ENCODE measurements at places on chromosomes 6 and 20.

- no peak for DNase-seq
Measured at GRCh38 chr20:3250091-3250504, 11.1 kb upstream of the SLC4A11 start.

DNA sequence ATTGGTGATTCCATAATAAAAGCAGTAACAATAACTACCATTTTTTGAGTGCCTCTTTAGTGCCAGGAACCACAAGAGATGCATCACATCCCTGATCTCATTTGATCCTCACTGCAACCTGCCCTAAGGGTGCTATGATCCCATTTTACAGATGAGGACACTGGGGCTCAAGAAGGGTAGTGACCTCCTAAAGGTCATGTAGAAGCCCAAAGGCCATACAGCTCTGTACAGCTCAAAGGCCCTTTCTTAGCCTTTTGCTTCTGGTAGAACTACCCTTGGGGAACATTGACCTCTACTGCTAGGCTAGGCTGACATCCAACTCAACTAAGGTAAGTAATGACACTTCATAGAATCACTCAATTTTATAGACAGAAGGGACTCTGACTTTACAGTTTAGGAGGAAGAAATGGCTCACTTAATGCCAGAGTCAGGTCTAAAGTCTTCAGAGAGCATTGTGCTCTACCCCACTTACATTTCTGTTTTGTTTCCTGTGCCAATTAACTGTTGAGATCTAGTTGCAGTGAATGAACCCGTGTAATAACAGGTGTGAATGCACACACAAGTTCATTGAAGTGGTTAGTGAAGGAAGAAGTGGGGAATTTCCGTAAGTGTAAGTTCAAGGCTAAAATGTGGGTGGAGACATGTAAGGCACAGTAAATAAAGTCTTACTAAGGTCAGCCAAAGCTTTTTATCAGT, 10.7 kb downstream of the SLC9A8 start:
- DNase-seq = no peak

GRCh38 chr20:6644813-6645628, 122.5 kb upstream of the BMP2 start:
- DNase-seq = no peak

DNA sequence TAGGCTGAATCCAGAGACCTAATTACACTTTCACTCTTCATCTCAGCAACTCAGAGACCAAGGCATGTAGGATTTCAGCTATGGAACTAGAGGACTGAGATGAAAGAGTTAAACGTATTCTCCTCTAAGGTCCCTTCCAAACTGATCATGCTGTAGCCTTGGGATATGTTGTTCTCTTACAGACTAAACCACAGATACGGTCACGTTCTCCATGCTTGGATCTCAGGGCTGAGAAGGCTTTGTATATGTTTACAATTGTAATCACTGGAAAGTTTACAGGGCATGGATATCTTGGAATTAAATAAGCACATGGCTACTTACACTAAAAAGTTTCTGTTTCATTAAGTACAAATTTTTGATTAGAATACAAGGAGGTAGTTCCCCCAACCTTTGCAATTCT, 50.1 kb downstream of the PKIB start:
- DNase-seq = no peak

GRCh38 chr6:37922563-37922962, 103.0 kb downstream of the ZFAND3 start:
- DNase-seq = no peak

- no peak for DNase-seq
Measured at GRCh38 chr6:11290027-11290426, 57.6 kb upstream of the NEDD9 start.

- DNase-seq = no peak
Measured at GRCh38 chr6:7078856-7079255, 28.9 kb upstream of the RREB1 start.

DNA sequence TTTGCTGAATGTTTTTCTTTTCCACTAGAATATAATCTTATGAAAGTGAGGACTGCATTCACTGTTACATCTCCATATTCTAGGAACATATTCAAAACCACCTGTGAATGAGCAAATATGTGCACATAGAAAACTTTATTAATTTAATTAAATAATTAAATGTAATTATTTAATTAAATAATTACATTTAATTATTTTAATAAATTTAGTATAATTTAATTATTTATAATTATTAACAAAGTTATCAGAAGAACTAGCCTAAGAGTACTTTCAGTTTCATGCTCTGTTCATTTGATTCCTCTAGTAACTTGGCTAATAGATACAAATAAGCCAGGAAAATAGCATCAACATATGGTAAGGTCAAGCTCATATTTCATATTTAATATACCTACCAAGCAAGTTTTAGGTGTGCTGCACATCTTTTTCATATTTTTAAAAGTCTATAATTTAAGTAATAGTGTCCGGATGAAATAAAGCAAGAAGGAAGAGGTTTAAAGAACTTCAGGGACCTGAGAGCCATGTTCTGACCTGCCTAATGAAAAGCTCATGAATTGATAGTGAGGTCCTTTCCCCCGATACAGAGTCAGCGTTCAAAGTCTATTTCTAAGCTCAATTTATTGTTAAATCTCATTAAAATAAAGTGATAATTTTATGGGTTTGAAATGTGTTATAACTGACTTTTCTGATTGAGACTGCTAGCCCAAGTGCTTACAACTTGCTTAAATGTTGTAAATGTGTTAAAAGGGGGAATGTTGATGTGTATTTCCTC, 361.4 kb upstream of the FLRT3 start:
- no peak for DNase-seq

DNA sequence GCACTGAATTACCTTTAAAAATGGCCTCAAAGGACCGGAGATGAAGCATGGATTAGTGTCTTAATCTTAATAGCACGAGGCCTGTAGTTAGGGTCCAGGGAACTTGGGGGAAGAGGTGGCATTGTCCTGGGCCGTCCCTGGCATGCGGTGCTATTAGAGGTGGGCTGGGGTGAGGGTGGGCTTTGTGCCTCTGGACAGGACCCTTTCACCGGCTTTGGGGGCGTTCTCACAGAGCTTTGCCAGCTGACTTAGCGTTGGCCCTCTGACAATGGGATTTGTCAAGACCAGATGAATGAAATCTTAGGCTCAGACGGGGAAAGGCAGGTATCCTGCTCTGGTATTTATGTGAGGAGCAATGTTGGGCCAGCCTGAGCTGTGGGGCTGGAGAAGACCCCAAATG, 59.6 kb downstream of the ERMARD start:
- no peak for DNase-seq

DNA sequence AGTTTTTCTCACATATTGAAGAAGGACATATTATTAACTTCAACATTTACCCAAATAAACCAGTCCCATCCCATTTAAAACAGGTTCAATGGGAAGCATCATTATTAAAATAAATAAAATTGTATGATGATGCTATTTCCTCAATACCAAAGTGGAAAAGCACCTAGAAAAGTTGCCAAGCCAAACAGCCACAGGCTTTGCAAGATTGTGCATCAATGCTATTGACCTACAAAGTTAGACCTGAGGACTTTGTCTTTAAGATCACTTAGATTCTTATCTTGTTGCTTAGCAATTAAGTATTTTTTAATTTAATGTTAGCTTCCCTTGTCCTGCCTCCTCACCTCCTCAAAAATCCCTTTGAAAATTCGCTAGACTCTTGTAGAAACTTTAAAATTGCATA, 132.1 kb downstream of the SAMD5 start:
- no peak for DNase-seq

- no peak for DNase-seq
Measured at GRCh38 chr6:34102696-34103095, 43.2 kb downstream of the GRM4 start.

GRCh38 chr6:169785566-169785965, 34.1 kb downstream of the ERMARD start:
- no peak for DNase-seq

GRCh38 chr6:168052291-168052891, 26.6 kb downstream of the FRMD1 start:
- DNase-seq = no peak

DNA sequence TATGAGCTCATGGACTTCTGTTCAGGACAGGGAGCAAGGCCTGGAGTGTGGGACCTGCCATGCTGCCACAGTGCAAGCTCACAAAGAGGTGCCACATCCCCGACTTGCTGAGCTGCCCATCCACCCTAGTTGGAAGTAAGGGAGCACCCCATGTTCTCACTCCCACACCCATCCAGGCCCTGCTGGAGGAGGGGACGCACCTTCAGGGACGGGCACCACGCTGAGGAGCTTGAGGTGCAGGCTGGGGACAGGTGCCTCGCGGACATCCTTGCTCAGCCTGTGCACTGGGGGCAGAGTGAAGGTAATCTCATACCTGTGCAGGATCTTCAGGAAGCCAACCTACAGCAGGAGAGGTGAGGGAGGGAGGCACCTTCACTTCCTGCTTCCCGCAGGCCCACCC, 12.3 kb downstream of the ADISSP start:
- DNase-seq = no peak

- DNase-seq = no peak
Measured at GRCh38 chr6:116685437-116685993, 4.5 kb downstream of the KPNA5 start.

DNA sequence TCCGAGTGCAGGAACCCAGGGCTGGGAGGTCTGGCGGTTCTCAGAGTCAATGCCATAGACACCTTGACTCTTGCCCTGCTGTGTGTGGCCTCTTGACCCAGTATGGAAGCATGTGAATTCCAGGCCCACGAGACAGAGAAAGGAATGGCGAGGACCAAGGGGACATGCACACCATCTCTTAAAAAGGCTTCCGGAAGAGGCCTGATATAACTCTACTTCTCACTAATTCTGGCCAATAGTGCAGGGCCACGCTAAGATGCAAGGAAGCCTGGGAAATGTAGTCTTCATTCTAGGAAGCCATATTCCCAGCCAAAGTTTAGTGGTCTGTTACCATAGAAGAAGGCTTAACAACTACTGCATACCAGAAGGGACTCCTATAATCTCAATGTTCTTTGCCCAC, 177.0 kb upstream of the KCNG1 start:
- no peak for DNase-seq

DNA sequence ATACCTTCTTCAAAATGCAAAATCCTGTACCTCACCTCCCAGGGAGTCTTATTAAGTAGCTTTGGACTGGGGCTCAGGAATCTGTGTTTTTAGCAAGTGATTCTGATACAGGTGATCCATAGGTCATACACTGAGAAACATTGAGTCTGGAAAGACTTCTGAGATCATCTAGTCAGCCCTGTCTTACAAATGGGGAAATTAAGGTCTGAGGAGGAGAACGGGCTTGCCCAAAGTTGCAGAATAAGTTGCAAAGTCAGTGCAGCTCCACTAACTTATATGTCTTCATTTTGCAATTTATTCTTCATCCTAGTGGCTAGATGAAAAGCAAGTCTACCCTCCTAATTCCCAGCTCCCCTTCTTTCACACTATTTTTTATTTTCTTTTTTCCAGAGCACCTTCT, 28.9 kb downstream of the KCNS1 start:
- no peak for DNase-seq

DNA sequence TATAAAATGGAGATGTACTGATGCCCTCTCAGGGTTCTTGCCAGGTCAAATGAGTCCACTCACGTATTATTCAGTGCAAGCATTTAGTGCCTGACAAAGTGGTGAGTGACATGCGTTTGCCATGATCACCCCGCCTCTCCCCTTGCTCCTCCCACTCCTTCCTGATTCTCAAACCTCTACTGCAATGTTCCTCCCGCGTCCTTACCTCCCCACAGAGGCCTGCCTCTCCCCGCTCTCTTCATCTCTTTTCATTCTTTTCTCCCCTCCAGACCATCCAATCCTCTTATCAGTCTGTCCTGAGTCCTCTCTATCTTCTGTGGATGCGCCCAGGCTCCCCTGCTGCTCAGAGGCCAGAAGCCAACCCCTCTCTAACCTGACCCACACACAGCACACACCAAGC, 40.7 kb downstream of the KCNK5 start:
- no peak for DNase-seq

DNA sequence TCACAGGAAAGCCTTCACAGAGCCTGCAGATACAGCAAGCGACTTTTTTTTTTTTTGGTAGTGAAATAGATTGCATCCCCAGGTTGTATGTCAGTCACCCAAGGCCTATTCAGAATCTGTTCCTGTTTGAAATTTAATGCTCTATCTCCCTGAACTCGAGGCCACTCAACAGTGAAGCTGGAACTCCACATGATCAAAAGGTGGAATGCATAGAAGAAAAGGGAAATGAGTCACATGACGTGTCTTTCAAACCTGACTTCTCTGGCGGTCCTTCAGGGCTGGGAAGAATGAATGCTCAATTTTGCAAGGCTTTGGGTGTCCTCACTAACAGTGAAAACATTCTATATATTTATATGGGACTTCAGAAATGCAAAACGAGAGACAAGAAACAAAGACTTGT, 88.4 kb upstream of the B3GAT2 start:
- DNase-seq = no peak

DNA sequence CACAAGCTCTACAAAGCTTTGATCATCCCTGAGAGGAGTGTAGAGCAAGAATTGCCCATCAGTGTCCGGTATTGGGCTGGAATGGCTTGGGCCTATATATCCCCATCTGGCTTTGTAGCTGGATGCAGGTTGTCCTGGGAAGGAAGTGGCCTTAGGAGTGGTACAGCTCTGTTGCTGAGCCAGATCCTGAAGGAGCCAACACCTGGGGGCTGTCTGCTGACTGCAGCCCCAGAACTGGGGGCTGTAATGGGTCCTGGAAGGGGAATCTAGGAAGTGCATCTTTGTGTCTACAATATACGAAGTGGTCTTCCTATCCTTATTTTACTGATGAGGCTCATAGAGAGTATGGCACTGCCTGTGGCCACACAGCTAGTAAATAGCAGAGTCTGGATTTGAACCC, 145.9 kb downstream of the CDC5L start:
- DNase-seq = no peak

- DNase-seq = no peak
Measured at GRCh38 chr20:56222201-56222600, 26.3 kb upstream of the MC3R start.

GRCh38 chr6:106757267-106757666, 127.9 kb downstream of the QRSL1 start:
- DNase-seq = no peak

GRCh38 chr6:135577059-135577538, 79.6 kb upstream of the AHI1 start:
- peak; percentile 54 for DNase-seq

DNA sequence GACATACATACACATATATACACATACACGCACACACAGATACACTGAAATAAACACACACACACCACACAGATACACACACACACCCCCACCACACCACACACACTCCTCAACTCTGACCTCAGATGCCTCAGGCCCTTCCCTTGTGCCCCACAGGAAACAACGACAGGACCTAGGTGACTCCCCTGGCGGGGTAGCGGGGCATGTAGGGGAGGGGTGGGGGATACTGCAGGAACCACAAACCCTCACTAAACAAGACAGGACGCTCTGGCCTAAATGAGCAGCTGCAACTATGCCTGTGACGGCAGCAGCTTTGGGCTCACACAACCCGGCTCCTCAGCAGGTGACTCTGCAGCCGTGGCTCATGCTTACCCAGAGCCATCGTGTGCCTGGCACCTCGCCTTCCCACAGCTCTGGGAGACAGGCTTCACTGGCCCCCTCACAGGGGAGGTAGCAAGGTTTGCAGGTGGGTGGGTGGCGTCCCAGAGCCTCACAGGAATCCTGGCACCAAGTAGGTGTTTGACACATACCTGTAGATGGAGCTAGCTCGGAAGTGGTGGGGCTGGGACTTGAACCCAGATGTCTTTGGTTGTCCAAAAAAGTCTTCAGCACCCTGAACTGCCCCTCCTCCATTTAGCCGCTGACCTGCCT, 100.8 kb downstream of the GRM4 start:
- DNase-seq = no peak

- DNase-seq = no peak
Measured at GRCh38 chr6:44969446-44970185, 358.5 kb upstream of the RUNX2 start.
